ENCODE measurements at places on chromosomes 16 and 17.

DNA sequence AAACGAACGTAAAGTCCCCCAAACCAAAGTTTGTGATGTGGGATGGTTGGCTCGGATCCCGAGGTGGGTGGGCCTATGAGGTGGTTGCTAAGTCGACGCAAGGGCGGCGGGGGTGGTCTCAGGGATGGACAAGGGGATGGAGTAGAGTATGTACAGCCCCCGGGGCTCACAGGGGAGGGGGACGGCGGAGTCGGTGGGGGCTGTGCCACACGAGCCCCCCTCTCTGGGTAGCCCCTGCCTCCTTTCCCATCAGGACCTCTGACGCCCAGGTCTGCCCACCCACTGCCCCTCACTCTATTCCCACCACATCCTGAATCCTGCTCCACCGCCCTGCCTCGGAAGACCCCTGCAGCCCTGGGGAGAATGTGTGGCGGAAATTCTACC is 15.2 kb downstream of the IL34 start:
- DNase-seq, result no peak

GRCh38 chr17:48510761-48511604 is 19.8 kb downstream of the HOXB1 start:
- no peak for DNase-seq

DNA sequence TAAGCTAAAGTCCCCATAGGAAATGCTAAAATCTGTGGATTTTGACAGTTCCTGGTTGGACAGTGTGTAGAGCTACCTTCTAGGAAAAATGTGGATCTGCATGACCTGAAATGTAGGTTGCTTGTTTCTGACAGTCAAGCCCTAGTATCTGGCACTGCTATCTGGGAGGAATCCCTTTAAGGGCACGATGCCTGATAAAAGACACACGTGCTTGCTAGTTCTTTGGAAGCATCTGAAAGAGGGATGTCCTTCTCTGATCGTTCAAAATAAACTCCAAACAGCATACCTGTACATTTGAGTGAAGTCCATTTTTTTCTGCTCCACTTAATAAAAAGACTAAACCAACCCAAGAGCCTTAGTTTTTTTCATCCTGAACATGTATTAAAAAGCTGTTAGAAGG is 101.3 kb downstream of the CDK5R1 start:
- DNase-seq, result no peak

DNA sequence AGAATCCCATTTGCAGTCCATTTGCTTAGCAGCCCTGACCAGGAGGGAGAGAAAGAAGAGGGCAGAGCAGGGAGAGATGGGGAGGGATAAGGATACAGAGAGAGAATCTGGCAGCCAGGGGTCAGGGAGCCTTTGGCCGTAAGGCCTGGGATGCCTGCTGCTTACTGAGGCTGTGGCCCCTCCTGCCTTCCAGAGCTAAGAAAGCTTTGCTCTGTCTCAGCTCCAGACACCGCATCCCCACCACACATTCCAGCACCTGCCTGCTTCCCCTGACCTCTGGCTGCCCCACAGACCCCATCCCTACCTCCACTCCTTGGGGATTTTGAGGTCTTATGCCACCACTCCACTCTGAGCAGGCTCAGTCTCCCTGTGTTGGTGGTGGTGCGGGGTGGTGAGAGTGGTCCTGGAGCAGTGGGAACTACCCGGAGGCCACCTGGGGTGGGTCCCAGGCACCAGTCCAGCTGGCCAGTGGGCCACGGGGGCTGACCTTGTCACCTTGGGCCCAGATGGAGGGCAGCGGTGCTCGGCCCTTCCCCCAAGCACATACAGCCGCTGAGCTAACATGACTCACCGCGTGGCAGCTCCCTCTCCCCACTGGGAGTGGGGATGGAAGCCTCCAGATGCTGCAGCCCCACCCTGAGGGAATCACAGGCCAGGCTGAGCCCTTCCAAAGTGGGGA is 58.3 kb downstream of the RAI1 start:
- no peak for DNase-seq

DNA sequence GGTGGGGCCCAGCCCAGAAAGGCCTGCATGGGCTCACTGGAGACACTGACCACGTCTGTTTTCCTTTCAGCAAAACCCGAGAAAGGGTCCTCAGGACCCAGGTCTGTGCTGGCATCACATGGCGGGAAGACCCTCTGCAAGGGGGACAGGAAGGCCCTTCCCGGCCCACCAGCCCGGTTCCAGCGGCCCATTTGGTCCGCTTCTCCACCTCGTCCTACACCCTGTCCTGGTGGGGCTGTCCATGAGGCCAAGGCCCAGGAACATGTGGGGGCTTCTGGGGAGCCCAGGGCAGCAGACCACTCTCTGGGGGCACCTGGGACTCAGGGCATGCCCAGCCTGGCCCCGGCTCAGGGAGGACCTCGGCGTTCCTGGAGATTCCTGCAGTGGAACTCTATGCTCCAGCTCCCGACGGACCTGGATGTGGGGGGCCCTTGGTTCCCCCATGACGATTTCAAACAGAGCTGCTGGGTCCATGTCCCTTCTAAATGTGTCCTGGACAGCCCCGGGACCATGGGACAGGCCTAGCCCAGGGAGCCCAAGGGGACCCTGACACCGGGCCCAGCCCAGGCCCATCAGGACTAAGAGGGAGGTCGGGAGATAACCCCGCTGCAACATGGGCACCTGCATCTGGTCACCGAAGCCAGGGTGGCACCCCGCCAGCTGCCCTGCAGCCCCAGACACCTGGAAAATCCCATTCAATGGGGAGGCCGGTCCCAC is 26.4 kb upstream of the KSR1 start:
- DNase-seq, result no peak

DNA sequence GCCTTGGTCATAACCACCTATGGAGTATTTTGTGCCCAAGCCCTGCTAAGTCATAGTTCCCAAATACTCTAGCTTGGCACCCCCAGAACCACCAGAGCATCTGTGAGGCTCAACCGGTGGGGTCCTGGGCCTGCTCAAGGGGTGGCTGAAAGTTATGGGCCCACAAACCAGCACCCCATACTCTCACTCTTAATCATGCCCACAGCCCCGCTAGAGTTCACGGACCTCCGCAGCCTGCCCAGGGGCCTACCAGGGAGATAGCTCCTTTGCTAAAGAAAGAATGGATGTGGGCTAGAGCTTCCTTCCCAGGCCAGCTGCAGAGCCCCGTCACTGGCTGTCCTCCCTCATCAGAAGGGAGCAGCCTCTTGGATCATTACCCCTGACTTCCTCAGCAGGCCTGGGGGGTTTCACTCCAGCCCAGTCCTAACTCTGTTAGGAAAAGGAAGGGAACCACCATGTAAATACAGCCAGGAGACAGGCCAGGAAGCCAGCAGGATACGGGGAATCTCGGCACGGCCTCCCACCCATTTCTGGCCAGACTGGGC is 1.4 kb downstream of the GIT1 start:
- no peak for DNase-seq
